Posterior cingulate gyrus (tissue), 11 donors: ENCODE measurements at places on chromosomes 16 and 17.
A peak's percentile ranks its signal among the peaks of the same experiment; 100 is the strongest.

- no peak for DNase-seq
These were observed 29.8 kb upstream of the ITGAX start for GRCh38 chr16:31325171-31325570.

GRCh38 chr16:80463751-80464495 is 76.9 kb upstream of the DYNLRB2 start:
- no peak for DNase-seq

- DNase-seq: peak; percentile 49
These were observed 98.6 kb upstream of the CHMP6 start for GRCh38 chr17:80892900-80893603.

- no peak for DNase-seq
These were observed 8.9 kb upstream of the PRSS21 start for GRCh38 chr16:2808181-2808580.

DNA sequence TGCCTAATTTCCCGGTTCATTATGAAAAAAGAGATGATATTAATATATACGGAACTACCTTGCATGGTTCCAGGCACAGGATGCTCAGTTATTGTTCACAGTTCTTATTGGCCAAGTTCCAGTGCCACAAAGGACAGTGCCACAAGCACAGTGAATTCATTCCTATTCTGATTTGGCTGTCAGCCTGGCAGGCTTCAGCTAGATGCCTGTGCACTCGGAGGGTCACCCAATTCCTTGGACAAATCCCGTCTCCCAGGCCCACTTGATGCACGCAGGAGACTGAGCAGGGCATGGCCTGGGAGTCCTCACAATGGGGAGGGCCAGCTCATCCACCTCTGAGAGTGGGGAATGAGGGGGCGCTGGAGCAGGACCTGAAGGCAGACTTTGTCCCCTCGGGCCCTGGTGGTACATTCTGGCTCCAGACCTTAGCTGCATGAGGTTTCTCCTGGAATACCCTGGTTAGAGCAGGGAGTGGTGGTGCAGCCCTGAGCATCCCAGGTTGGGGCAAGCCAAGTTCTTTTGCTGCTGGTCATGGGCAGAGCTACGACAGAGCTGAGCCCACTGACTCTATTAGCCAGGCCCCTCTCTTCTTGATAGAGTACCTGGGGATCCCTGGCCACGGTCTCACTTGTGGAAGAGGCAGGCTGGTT is 41.4 kb downstream of the MIS12 start:
- no peak for DNase-seq

DNA sequence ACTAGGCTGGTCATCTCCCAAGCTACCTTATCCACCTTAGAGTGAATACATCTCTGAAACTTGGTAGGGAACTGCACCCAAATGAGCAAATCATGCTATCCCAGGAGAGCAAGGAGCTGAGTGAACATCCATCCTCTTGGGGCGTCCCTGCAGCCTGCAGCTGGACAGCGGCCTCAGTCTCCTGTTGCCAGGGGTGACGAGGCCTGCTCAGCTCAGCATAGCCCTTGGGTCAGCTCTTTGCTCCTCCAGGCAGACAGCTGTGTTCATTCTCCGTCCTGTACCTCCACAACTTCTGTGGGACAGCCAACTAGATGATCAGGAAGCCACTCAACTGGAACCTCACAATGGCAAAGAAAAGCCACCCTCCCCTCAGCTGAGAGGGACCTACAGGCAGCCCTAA is 111.9 kb downstream of the SOCS1 start:
- DNase-seq: no peak

DNA sequence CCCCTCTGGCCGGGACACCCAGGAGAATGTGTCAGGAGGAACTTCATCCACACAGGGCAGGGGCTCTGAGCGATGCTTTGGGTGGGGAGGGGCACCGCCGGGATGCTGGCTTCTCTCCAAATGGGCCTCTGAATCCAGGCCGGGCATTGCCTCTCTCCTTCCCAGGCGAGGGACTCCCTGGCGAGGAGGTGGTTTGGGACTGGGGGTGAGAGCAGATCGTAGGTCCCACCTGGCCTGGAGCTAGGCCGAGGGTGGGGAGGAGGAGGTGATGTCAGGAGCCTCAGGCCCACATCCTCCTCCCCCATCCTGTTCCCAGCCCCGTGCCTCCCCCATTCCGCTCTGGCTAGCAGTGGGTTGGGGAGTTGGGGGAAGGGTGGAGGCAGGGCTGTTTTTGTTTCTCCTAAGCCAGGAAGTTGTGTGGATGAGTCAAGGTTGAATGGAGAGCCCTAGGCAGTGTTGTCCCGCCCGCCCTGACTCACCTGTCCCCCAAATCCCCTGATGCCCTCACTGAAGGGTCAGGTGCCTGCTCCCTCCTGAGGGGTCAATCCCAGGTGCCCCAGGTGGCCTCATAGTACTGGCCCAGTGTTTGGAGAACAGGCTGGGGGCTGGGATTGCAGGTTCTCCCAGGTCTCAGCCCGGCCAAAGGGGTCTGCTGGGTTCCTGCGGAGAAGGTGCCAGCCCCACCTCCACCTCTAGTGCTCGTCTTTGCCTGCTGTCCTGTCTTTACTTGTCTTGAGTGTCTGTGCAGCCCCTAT is 2.8 kb downstream of the GRB7 start:
- DNase-seq: peak; percentile 70

GRCh38 chr17:8672326-8672725 is 41.8 kb upstream of the MYH10 start:
- no peak for DNase-seq

- DNase-seq: peak; percentile 43
These were observed 107.0 kb downstream of the CRLF3 start for GRCh38 chr17:30717291-30718098.

GRCh38 chr17:32302860-32303649 is 37.4 kb downstream of the RHBDL3 start:
- no peak for DNase-seq

DNA sequence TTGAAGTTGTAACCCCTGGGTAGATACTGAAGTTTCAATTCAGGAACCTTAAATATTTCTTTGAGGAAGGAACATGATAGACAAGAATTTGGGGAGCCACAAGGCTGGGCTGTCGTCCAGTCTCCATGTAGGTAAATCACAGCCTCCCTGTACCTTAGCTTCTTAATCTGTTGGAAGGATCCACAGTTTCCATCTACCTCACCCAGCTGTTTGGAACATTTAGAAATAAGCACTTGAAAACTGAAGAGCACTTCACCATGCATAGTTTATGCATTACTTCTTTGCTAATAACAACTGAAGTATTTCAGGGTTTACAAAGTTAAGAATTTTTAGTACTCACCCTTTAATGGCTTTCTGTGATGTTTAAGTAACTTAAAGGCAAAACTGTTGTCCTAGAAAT is 17.2 kb downstream of the TXNDC11 start:
- no peak for DNase-seq

DNA sequence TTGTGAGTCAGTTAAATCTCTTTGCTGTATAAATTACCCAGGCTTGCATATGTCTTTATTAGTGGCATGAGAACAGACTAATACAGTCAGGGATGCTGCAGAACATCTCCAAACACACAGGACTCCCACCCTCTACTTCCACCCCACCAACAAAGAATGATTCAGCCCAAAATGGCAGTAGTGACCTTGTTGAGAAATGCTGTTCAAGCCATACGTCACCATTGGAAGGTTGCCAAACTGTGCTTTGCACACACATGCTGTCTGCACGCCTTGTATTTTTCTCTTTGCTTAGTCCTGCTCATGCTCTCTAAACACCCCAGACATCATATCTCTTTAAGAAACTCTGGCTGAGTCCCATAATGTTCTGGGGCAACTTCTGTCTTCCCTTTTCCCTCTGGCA is 589.6 kb downstream of the WWOX start:
- DNase-seq: no peak

DNA sequence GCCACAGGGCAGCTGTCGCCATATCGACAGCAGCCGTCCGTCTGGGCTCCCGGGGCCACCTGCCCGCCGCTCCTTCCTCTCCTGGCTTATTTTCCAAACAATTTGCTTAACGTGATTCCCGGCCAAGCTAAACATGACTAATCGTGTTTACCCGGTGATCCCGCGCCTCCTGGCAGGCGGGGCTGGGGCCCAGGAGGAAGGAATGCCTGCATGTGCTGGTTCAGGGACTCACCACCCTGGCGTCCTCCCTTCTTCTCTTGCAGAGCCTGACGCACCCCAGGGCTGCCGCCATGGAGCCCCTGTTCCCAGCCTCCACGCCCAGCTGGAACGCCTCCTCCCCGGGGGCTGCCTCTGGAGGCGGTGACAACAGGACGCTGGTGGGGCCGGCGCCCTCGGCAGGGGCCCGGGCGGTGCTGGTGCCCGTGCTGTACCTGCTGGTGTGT is 6.1 kb downstream of the SSTR5 start:
- DNase-seq: no peak

GRCh38 chr16:5882087-5882640 is 784.6 kb upstream of the EEF2KMT start:
- no peak for DNase-seq

DNA sequence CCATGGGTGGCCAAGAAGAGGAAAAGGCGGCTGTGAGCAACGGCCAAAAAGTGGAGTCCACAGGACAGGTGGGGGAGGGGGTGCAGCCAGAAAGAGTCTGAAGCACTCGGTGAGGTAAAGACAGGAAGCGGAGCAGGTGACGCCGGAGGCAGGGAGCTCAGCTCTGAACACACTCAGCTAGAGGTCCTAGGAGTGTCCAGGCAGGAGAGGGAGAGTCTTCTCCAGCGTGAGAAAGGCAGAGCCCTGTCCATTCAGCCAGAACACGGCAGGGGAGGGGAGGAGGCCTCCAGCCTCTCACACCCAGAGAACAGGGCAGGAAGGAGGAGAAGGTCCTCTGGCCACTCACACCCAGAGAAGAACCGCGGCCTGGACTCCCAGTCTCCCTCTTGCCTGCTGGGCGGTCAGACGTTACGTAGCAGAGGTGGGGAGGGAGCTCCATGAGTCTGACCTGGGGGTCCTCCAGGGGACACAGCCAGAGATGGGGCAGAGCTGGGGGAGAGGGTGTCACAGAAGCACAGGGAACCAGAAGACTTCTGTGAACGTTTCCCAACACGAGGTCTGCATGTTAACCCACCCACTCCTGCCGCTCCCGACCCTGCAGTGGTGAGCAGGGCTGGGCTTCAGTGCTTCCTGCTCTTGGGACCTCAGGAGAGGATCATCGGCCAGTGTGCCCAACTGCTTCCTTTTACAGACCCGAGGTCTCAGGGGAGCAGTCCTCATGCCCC is 89.2 kb downstream of the ABR start:
- no peak for DNase-seq

GRCh38 chr17:49894761-49895160 is 46.9 kb upstream of the TAC4 start:
- DNase-seq: no peak

GRCh38 chr17:41004397-41004796 is 4.5 kb downstream of the KRTAP3-1 start:
- DNase-seq: no peak

- no peak for DNase-seq
These were observed 14.0 kb downstream of the SUPT6H start for GRCh38 chr17:28675980-28676379.

- no peak for DNase-seq
These were observed 635 bp upstream of the AATF start for GRCh38 chr17:36947922-36948716.

GRCh38 chr17:50687200-50688066 is 20.3 kb downstream of the ANKRD40 start:
- DNase-seq: no peak

- DNase-seq: no peak
These were observed 58.8 kb upstream of the RHBDL3 start for GRCh38 chr17:32206861-32207260.

DNA sequence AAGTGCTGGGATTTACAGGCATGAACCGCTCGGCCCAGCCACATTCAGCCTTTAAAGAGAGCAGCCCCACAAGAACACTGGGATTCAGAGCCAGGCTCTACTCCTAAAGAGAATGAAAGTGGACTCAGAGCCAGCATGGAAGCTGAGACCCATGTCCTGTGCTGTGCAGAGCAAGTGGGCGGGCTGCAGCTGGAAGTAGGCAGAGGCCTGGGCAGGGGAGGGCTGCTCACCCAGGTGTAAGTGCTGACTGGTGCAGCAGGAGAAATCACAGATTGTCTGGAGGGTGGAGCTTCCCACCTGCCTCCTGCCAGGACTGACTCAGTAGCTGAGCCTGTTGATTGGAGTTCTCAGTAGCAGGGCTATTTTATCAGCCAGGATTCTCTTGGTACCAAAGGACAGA is 178.7 kb downstream of the KATNIP start:
- DNase-seq: no peak

DNA sequence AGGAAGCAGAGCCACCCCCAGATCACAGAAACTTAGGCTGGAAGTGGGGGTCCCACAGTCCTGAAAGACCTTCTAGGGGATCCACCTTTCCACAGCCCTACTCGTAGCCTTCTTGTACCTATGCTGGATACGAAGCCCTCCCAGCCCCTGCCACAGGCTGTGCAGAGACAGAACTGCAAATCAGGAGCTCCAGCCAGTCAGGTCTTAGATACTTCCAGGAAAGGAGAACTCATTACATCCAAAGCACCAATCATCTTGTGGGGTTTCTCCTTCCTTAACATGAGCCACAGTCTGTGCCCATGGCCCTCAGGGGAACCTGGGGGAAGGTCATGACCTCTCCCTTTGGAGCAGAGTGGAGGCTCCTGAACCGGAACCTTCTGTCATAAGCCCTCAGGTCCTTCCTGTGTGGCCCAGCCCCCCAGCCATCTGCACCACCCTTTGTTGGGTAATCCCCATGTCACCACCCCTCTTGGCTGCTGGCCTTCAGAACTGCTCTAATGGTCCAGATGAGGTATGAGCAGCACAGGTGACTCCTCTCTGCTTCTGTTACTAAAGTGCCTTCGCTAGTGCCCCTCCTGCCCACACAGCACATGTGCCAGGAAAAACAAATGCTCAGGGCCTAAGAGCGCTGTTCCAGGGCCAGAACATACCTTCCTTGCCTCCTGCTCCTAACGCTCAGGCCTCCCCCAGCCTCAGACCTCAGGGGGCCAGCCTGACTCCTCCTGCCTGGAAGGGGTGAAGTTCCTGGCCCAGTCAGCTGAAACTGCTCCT is 14.6 kb downstream of the SRCIN1 start:
- DNase-seq: no peak

DNA sequence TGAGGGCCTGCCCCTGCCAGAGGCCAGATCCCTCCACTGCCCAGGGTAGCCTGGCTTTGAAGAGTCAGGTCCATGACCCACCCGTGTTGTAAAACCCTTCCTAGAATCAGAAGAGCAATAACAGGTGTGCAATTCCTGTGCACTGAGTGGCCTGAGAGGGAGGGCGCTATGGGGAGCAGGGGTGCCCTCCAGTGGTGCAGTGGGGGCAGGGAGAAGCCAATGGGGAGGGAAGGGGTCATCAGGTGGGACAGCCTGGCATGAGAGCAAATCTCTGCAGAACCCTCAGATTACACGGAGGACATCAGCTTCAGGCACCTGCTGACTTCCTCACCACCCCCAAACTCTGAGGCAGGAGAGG is 72.9 kb upstream of the ZNF469 start:
- DNase-seq: peak; percentile 40

- DNase-seq: no peak
These were observed at the start of gene CA10 for GRCh38 chr17:52158450-52159042. Gene CA10, minus strand, starts transcription at chr17:52158714.

GRCh38 chr16:46648656-46649055 is 27.5 kb upstream of the SHCBP1 start:
- DNase-seq: no peak
